Mammary microvascular endothelial cell (primary cell): ENCODE measurements at places on chromosomes 11 and 22. TPM values are rescaled to one million over a fixed set of nuclear protein-coding genes. Genes with fewer than 3 reads are reported as not detected.

IFITM10 gene
- 0.20 TPM in 2 replicates for total RNA-seq

SCGB1A1 gene
- total RNA-seq, result not detected in 2 replicates

PRDM11 gene
- total RNA-seq, result 4.2 and 5.2 TPM in 2 replicates

CENPM gene
- 33.7 and 41.1 TPM in 2 replicates for total RNA-seq

SYT12 gene
- not detected in 2 replicates for total RNA-seq

HEPN1 gene
- total RNA-seq, result not detected in 2 replicates

OR51B4 gene
- total RNA-seq, result not detected in 2 replicates

USP28 gene
- 18.7 and 19.5 TPM in 2 replicates for total RNA-seq

ZP1 gene
- total RNA-seq, result not detected in 2 replicates

SLC1A2 gene
- total RNA-seq, result not detected in 2 replicates

GAS2 gene
- 0.59 and 1.8 TPM in 2 replicates for total RNA-seq

OR2AT4 gene
- total RNA-seq, result not detected in 2 replicates

FAM111B gene
- total RNA-seq, result 11.2 and 12.8 TPM in 2 replicates

DDI1 gene
- not detected in 2 replicates for total RNA-seq

ELFN2 gene
- total RNA-seq, result 0.30 and 0.40 TPM in 2 replicates

CCND1 gene
- total RNA-seq, result 558 and 576 TPM in 2 replicates

OR10AG1 gene
- total RNA-seq, result not detected in 2 replicates

SEC14L6 gene
- not detected in 2 replicates for total RNA-seq

TPBGL gene
- total RNA-seq, result not detected in 2 replicates

PLEKHB1 gene
- total RNA-seq, result 0.74 TPM in 1 of 2 replicates, not detected in the other

BID gene
- total RNA-seq, result 90.5 and 96.7 TPM in 2 replicates

FXYD6 gene
- 0.30 TPM in 1 of 2 replicates, not detected in the other for total RNA-seq

PLAAT4 gene
- total RNA-seq, result 12.7 and 14.7 TPM in 2 replicates

CHRDL2 gene
- total RNA-seq, result not detected in 2 replicates

MS4A3 gene
- total RNA-seq, result not detected in 2 replicates

PAX6 gene
- not detected in 2 replicates for total RNA-seq

CREB3L1 gene
- total RNA-seq, result 0.10 and 0.33 TPM in 2 replicates

CRYBB2 gene
- total RNA-seq, result not detected in 2 replicates

SLC22A8 gene
- not detected in 2 replicates for total RNA-seq

MUC15 gene
- total RNA-seq, result not detected in 2 replicates

PYGM gene
- 0.25 TPM in 1 of 2 replicates, not detected in the other for total RNA-seq

PATE2 gene
- total RNA-seq, result 1.3 TPM in 1 of 2 replicates, not detected in the other

GLYAT gene
- total RNA-seq, result not detected in 2 replicates
